ENCODE measurements at places on chromosomes 2 and 18.
A peak's percentile ranks its signal among the peaks of the same experiment; 100 is the strongest.

GRCh38 chr2:214069254-214069653 lies 341.6 kb upstream of the VWC2L start:
- DNase-seq = peak; percentile 95
- H3K36me3 ChIP-seq = no peaks in the 10 kb centered on the region
- H3K4me3 ChIP-seq = peak overlapping the region; percentile 70
- no peaks in the 10 kb centered on the region for H3K27me3 ChIP-seq

DNA sequence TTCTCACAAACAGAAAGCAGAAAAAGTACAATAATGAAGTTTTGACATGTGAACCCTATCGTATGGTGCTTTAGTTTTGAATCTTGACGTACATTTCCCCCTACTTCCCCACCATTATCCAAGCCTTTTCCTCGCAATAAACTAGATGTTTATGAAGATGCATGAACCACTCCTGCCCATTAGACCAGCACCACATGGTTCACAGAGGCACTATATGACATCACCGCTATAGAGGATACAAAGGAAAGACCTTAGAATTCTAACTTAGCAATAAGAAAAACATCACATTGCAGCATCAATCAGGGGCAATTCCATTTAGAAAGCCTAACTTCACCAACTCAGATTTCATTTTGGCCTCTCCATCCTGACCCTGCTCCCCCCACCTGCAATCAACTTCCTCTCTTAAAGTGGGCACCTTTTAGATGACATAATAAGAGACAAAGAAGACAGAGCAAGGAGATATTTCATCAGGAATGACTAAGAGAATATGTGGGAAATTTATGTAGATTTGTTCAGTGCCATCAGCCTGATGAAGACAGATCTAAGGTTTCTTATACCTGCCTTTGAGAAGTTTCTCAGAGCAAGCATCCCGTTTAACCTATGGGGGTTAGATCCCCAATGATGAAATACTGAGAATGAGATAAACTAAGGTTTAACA lies 124.9 kb downstream of the PIGN start:
- no peak for DNase-seq
- no peak overlapping the region for H3K4me3 ChIP-seq
- no peaks in the 10 kb centered on the region for H3K27me3 ChIP-seq
- H3K36me3 ChIP-seq = peaks cover 8% of the 10 kb centered on the region

DNA sequence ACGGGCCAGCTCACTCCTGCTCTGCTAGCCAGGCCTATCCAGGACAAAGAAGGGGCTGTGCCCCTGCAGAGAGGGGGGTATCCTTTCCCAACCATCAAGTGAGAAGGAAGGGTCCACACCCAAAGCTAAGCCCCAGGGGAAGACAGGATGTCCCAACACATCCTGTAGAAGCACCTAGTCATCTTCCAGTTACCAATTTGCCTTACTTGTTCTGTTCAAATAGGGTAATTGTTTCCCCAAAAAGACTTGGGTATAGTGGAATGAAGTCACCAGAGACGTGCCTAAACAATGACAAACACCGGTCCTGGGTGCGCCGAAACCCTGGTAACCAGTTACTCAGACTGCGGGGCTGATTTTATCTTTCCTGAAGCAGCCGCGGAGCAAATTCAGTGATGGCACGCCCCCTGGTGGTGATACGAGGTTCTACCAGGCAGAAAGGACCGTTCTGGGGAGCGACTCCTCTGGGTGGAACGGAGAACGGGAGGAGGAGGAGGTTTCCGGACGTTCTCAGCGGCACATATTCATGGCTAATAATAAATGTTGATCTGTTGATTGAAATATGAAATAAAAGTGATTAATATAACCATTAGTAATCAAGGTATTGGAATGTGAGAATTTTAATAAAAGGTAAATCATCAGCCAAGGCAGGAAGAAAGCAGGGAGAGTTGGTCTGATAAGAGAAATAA lies 109.3 kb upstream of the STON1 start:
- H3K4me3 ChIP-seq = peak overlapping the region; percentile 29
- H3K27me3 ChIP-seq = no peaks in the 10 kb centered on the region
- H3K27ac ChIP-seq = no peak overlapping the region
- H3K36me3 ChIP-seq = no peaks in the 10 kb centered on the region

GRCh38 chr2:107777974-107778373 lies 48.7 kb upstream of the RGPD4 start:
- H3K27ac ChIP-seq = no peak overlapping the region
- H3K4me3 ChIP-seq = no peak overlapping the region
- no peak for DNase-seq
- no peaks in the 10 kb centered on the region for H3K36me3 ChIP-seq
- no peaks in the 10 kb centered on the region for H3K27me3 ChIP-seq
- no peaks in the 10 kb centered on the region for H3K4me1 ChIP-seq

- no peak overlapping the region for H3K27ac ChIP-seq
- H3K4me3 ChIP-seq = no peak overlapping the region
- no peaks in the 10 kb centered on the region for H3K36me3 ChIP-seq
- H3K4me1 ChIP-seq = no peaks in the 10 kb centered on the region
Measured at GRCh38 chr2:118029025-118029424, 15.2 kb upstream of the CCDC93 start.

DNA sequence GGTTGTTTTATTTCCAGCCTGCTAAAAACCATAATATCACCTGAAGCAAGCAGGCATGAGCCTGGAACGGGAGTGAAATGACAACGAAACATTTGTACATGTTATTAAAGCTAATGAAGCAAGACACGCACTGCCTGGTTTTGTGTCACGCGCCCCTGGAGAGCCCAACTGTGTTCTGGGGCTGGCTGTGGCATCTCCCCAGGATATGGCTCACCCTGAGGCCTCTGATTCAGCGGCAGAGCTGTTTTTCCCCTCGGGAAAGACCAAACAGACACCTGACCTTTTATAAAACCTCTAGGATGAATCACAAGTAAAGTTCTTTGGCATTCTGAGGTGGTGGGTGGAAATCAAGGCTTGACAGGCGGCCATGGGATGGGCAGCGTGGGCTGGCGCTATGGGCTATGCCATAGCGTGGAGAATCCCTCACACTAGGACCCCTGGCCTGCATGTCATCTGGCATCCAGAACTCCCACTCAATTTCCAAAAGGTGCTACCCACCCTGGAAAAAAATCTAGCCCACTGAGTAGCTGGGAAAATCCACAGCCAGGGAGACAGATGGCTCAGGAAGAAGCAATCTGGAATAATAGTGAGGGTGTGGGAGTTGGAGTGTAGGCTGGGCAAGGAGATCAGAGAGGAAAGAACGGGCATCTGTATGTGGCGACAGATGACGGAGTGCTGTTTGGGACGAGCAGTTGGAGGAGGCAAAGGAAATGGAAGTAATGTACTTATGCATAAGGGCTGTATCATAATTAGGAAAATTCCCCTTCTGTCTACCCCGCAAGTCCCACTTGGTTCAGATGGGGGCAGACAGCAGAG lies 262.0 kb downstream of the AFF3 start:
- H3K27me3 ChIP-seq = no peaks in the 10 kb centered on the region
- peaks cover 14% of the 10 kb centered on the region for H3K4me1 ChIP-seq
- no peak overlapping the region for H3K4me3 ChIP-seq
- peak overlapping the region; percentile 98 for H3K27ac ChIP-seq

GRCh38 chr2:8061219-8061618 lies 620.6 kb upstream of the ID2 start:
- no peaks in the 10 kb centered on the region for H3K4me1 ChIP-seq
- DNase-seq = no peak
- H3K27ac ChIP-seq = no peak overlapping the region
- H3K27me3 ChIP-seq = no peaks in the 10 kb centered on the region

- H3K36me3 ChIP-seq = no peaks in the 10 kb centered on the region
- peaks cover 23% of the 10 kb centered on the region for H3K27me3 ChIP-seq
- no peak overlapping the region for H3K27ac ChIP-seq
- H3K4me1 ChIP-seq = peaks cover 1% of the 10 kb centered on the region
- no peak for DNase-seq
Measured at GRCh38 chr2:98299211-98299905, 46.9 kb upstream of the CNGA3 start.

DNA sequence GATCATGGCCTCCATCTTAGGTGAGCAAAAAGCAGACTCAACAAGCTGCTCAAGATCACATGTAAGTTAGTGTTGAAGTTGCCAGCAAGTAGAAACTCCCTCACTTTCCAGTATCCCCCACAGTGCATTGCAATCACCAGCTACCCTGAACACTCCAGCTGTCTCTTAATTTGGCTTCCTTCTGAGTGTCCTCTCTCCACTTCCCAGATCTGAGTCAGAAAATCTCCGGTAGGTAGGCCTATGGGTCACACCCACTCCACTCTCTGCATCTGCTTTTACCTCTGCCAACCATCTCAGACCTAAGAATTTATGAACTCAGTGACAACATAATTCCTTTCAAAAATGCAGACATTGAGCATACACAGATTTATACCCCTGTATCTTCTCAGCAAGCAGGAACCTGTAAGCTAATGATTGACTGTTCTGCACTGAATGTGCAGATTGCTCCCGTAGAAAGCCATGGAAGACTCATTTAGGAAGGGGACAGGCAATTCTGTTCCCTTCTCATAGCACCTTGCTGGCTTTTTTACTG lies 656.9 kb downstream of the EPHA4 start:
- H3K27me3 ChIP-seq = no peaks in the 10 kb centered on the region
- no peak overlapping the region for H3K4me3 ChIP-seq
- H3K4me1 ChIP-seq = peaks cover 4% of the 10 kb centered on the region

- peaks cover 8% of the 10 kb centered on the region for H3K36me3 ChIP-seq
- no peaks in the 10 kb centered on the region for H3K27me3 ChIP-seq
- H3K27ac ChIP-seq = no peak overlapping the region
- peak; percentile 82 for DNase-seq
Measured at GRCh38 chr2:38581193-38582147, 21.3 kb downstream of the HNRNPLL start.

DNA sequence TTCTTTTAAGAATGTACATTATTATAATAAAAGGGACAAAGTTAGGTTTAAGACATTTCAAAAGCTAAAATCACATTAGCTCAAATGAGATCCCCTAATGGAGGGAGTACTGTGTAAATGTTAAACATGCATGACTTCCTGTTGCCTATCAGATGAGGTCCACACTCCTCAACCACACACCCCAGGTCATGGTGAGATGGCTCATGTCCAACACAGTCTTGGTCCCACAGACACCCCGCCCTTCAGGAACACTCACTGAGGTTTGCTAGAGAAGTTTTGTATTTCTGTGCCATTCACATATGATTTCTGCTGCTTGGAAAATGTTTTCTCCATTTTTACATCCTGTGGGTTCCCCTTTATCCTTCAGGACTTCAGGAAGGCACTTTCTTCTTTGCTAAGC lies 491.0 kb downstream of the SOX11 start:
- H3K27me3 ChIP-seq = no peaks in the 10 kb centered on the region
- H3K36me3 ChIP-seq = no peaks in the 10 kb centered on the region
- peaks cover 6% of the 10 kb centered on the region for H3K4me1 ChIP-seq
- H3K27ac ChIP-seq = no peak overlapping the region

DNA sequence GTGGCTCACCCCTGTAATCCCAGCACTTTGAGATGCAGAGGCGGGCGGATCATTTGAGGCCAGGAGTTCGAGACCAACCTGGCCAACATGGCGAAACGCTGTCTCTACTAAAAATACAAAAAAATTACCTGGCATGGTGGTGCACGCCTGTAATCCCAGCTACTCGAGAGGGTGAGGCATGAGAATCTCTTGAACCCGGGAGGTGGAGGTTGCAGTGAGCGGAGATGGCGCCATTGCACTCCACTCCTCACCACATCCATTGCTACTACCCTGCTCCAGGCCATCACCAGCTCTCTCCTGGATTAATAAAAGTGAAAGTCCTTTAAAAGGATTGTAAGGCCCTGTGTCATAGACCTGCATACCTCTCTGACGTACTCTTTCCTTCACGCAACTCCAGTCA lies 1.2 kb downstream of the RMP24 start:
- H3K4me1 ChIP-seq = peaks cover 5% of the 10 kb centered on the region
- H3K27me3 ChIP-seq = no peaks in the 10 kb centered on the region
- peak; percentile 5 for DNase-seq
- H3K36me3 ChIP-seq = peaks cover 11% of the 10 kb centered on the region
- peak overlapping the region; percentile 86 for H3K4me3 ChIP-seq

GRCh38 chr2:235183786-235184185 lies 232.0 kb downstream of the SH3BP4 start:
- no peak overlapping the region for H3K4me3 ChIP-seq
- peaks cover 10% of the 10 kb centered on the region for H3K27me3 ChIP-seq
- no peaks in the 10 kb centered on the region for H3K36me3 ChIP-seq

DNA sequence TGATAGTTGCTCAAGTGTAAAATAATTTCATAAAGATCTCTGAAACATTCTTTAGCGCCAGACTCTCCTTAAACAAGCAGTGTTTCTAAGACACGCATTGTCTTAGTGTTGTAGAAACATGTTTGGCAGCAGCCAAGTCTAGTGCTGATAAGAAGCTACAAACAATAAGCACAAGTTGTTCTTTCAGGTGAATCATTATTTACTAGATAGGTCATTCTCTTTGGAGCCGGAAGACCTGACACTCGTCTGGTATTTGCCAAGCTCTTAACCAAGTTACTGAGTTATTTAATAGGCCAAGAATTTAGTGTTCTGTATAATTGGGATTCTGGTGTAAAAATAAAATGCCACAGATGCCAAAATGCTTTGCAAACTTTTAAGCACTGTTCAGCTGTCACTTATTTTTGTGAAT lies 852.1 kb downstream of the CPS1 start:
- H3K27ac ChIP-seq = peak overlapping the region; percentile 8
- H3K36me3 ChIP-seq = no peaks in the 10 kb centered on the region
- H3K27me3 ChIP-seq = no peaks in the 10 kb centered on the region
- DNase-seq = no peak
- no peak overlapping the region for H3K4me3 ChIP-seq
- no peaks in the 10 kb centered on the region for H3K4me1 ChIP-seq

- H3K4me1 ChIP-seq = no peaks in the 10 kb centered on the region
- H3K36me3 ChIP-seq = no peaks in the 10 kb centered on the region
- H3K4me3 ChIP-seq = no peak overlapping the region
- H3K27me3 ChIP-seq = no peaks in the 10 kb centered on the region
- DNase-seq = no peak
- H3K27ac ChIP-seq = no peak overlapping the region
Measured at GRCh38 chr2:75775311-75775823, 64.7 kb upstream of the GCFC2 start.

DNA sequence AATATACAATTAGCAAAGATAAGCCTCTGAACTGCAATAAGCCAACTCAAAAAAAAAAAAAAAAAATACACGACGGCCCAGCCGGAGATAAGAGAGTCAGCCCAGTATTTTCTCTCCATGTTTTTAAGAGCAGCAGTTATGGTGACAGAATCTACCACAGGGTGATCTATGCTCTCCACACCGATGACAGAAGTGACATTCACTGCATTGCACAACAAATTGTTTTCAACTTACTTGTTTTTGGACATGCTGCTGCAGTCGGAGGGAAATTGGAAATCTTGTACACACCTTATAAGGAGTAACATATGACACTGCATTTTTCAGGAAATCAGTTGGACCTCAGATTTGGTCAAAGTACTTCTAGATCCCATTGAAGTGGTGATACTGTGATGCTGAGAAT lies 23.3 kb upstream of the APOB start:
- no peaks in the 10 kb centered on the region for H3K4me1 ChIP-seq
- DNase-seq = no peak
- H3K4me3 ChIP-seq = no peak overlapping the region
- no peaks in the 10 kb centered on the region for H3K36me3 ChIP-seq
- peaks cover 5% of the 10 kb centered on the region for H3K27me3 ChIP-seq
- no peak overlapping the region for H3K27ac ChIP-seq

GRCh38 chr2:105571445-105571987 lies 172.7 kb upstream of the FHL2 start:
- H3K27ac ChIP-seq = no peak overlapping the region
- H3K27me3 ChIP-seq = peaks cover 29% of the 10 kb centered on the region
- H3K36me3 ChIP-seq = no peaks in the 10 kb centered on the region
- H3K4me3 ChIP-seq = no peak overlapping the region

GRCh38 chr18:69981948-69982347 lies 34.3 kb upstream of the CD226 start:
- H3K27ac ChIP-seq = no peak overlapping the region
- no peak for DNase-seq
- H3K4me3 ChIP-seq = no peak overlapping the region
- H3K36me3 ChIP-seq = no peaks in the 10 kb centered on the region
- no peaks in the 10 kb centered on the region for H3K4me1 ChIP-seq
- no peaks in the 10 kb centered on the region for H3K27me3 ChIP-seq
